ENCODE measurements at places on chromosomes 7 and 10.

DNA sequence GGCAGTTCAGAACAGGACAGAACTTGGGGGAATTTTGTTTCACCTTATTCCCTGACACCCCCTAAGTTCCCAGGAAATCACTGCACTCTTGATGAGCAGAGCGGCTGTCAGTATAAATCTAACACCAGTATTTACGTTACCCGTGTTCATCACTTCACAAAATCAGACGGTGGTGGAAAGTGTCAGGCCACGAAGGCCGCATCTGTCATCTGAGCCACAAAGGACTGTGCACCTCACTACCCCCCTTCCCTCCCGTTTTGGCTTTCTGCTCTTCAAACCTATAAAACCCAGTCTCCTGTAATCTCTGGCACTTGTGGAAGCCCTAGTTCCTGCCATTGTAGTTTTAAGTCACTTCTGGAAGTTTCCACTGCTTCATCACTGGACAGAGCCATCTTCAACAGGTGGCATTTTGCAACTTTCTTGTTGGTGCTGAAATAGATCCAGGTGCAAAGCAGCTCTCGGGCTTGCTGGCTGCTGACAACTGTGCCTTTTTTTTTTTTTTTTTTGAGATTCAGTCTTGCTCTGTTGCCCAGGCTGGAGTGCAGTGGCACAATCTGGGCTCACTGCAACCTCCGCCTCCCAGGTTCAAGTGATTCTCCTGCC, 9.5 kb downstream of the ZFAND2A start:
- peaks cover 4% of the 10 kb centered on the region for H3K4me1 ChIP-seq
- H3K27ac ChIP-seq: no peak overlapping the region
- DNase-seq: no peak

DNA sequence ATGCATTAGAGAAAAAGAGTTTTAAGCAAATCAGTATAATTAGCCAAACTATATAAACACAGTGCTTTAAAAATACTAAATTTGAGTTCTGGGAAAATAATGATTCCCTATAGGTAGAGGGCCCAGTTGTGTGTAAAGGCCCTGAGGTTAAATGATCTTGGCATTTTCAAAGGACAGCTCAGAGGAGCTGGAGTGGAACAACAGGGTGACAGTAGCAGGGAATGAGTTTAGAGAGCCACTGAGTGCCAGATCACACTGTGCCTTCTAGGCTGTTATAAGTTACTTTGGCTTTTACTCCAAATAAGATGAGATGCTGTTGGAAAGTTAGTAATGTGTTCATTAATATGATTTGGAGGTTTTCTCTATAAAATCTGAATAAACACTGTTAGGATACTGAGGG, 34.6 kb downstream of the VWDE start:
- DNase-seq: no peak
- H3K27me3 ChIP-seq: peaks cover 7% of the 10 kb centered on the region
- no peak overlapping the region for H3K27ac ChIP-seq
- H3K4me1 ChIP-seq: no peaks in the 10 kb centered on the region
- H3K4me3 ChIP-seq: no peak overlapping the region
- H3K36me3 ChIP-seq: no peaks in the 10 kb centered on the region

DNA sequence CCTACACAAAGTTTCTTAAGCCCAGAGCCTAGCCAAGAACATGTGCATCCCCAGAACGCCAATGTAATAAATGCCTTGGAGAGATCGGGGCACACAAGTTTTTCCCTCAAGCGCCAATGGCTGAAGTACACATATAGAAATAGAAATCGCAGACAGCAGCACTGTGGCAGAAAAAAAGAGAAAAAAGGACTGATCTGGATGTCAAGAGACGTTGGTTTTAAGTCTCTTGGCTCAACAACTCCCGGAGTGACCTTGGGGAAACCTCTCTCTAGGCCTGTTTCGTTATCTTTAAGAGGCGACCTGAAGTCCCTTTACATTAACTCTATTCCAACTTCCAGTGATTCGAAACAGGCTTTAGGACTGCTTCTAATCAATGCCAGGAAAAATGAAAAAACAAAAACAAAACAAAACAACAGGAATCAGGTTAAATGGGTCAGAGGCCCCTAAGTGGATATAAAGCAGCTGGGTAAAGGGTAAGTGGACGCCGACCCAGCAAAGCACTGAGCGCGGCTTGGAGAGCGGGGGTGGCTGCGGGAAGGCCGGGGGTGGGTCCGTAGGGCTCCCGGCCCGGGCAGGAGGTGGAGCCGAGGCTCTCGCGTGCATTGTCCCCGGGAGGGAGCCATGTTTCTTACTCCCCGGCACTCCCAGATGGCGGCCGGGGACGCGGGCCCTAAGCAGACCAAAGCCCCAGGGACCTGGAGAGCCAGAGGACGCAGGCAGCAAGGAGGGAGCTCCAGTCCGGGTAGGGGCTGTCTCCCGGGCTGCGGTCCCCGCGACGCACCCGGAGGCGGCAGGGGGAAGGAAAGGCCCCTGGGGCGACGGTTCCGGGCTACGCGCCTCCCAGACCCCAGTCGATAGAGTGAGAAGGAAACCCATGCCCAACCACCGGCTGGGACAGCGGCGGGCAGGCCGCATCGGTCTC, 757 bp downstream of the EIF3A start:
- peak overlapping the region; percentile 98 for H3K4me3 ChIP-seq
- peaks cover 36% of the 10 kb centered on the region for H3K36me3 ChIP-seq
- peaks cover 21% of the 10 kb centered on the region for H3K4me1 ChIP-seq
- H3K27ac ChIP-seq: peak overlapping the region; percentile 97
- no peaks in the 10 kb centered on the region for H3K27me3 ChIP-seq
- DNase-seq: peak; percentile 60

- H3K36me3 ChIP-seq: no peaks in the 10 kb centered on the region
- peaks cover 19% of the 10 kb centered on the region for H3K27me3 ChIP-seq
- peak; percentile 68 for DNase-seq
- peaks cover 13% of the 10 kb centered on the region for H3K4me1 ChIP-seq
Measured at GRCh38 chr7:87926581-87927461, 7.2 kb upstream of the ADAM22 start.

DNA sequence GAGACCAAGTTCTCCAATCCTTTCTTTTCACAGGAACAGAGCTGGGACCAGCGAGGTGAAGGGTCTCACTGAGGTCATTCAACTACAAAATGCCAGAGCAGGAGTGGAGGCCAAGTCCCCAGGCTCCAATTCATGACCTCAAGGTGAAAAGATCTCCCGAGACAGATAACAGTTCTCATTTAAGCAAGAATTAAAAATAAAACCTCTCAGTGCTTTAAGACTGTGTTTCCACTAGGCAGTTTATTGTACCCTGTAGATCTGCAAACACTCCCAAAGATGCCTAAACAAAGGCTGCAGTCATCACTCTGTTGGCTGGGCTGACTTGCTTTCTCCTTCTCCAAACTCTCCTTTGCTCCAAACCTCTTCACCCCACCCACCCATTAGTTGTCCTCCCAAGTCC, 74.8 kb upstream of the CXCL12 start:
- H3K4me1 ChIP-seq: no peaks in the 10 kb centered on the region
- no peak overlapping the region for H3K27ac ChIP-seq
- peaks cover 15% of the 10 kb centered on the region for H3K27me3 ChIP-seq
- no peaks in the 10 kb centered on the region for H3K36me3 ChIP-seq
- DNase-seq: no peak

DNA sequence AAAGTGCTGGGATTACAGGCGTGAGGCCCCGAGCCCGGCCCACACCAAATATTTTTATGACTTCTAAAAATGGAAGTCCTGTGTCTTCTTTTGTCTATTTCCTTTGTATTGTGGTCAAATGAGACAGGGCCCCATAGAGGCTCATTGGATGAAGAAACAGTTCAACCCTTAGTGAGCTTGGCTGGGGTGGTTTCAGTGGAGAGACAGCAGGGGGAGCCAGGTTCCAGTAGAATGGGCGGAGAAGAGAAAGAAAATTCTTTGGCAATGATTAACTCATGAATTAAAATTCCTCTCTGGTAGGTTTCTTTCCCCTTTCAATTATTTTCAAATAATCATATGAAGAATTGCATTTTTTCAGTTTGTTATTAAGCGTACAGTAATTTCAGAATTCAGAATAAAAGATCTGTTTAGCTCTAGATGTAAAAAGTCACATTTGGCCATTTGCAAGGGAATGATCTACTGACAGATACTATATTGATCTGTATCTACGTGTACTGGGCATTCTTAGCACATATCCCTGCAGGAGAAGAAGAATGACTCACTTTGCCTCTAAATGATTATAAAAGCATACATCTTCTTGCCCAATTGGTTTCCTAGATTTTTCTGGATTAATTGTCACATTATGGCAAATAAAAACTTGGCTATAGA, 43.2 kb downstream of the PNLIPRP3 start:
- no peaks in the 10 kb centered on the region for H3K36me3 ChIP-seq
- H3K4me3 ChIP-seq: no peak overlapping the region
- H3K27ac ChIP-seq: no peak overlapping the region
- no peak for DNase-seq
- no peaks in the 10 kb centered on the region for H3K4me1 ChIP-seq

GRCh38 chr10:121352231-121352855, 245.9 kb downstream of the FGFR2 start:
- DNase-seq: no peak
- no peaks in the 10 kb centered on the region for H3K4me1 ChIP-seq
- no peak overlapping the region for H3K4me3 ChIP-seq
- no peak overlapping the region for H3K27ac ChIP-seq
- H3K27me3 ChIP-seq: peaks cover 5% of the 10 kb centered on the region

DNA sequence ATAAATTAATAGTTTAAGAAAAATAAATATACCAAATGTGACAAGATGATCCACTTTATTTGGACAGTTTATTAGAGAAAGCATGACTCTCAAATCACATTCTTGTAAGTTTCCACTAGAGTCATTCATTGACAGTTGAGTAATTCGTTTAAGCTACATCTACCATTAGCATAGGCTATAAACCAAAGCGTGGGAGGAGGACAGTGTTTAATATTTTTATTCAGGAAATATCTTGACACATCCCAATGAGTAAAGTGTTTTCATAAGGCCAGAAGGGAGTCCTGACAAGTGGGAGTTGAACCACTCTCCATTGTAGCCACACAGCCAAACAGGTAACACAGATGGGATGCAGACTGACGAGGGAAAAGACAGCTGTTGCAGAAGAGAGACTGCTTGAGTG, 386.5 kb upstream of the SEMA3D start:
- no peaks in the 10 kb centered on the region for H3K27me3 ChIP-seq
- H3K4me3 ChIP-seq: no peak overlapping the region
- no peak overlapping the region for H3K27ac ChIP-seq
- H3K4me1 ChIP-seq: no peaks in the 10 kb centered on the region

DNA sequence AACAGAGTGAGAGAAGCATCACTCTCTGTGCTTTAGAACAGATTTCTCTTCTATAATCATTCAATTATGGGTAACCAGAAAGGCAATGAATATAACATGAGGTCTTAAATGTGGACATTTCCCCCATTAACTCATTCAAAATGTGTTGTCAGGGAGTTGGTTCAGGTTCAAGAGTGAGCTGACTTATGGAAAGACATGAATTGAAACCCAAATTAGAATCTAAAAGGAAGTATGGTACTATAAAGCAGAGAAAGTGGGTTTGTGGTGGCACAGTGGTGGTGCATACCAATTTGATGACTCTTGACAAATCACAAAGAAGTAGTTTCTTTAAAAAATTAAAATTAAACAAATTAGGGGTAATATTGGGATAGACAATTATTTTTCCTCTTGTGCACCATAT, 114.6 kb upstream of the MEOX2 start:
- no peaks in the 10 kb centered on the region for H3K27me3 ChIP-seq
- no peak for DNase-seq
- H3K36me3 ChIP-seq: no peaks in the 10 kb centered on the region
- H3K4me3 ChIP-seq: no peak overlapping the region

GRCh38 chr10:61852261-61852660, 49.2 kb upstream of the ARID5B start:
- H3K36me3 ChIP-seq: no peaks in the 10 kb centered on the region
- peaks cover 1% of the 10 kb centered on the region for H3K4me1 ChIP-seq
- no peak overlapping the region for H3K4me3 ChIP-seq
- peaks cover 1% of the 10 kb centered on the region for H3K27me3 ChIP-seq
- no peak for DNase-seq
- H3K27ac ChIP-seq: no peak overlapping the region

- H3K36me3 ChIP-seq: no peaks in the 10 kb centered on the region
- peaks cover 61% of the 10 kb centered on the region for H3K4me1 ChIP-seq
- no peak overlapping the region for H3K4me3 ChIP-seq
Measured at GRCh38 chr7:69966766-69967591, 368.7 kb downstream of the AUTS2 start.

Measured in stimulated activated naive B cell treated with anti-CD40 and anti-IgM and Interleukin-4, amounts not matched to agents 10 μg/mL and 1 μg/mL and 100 μg/mL, for 72 hours (primary cell).